ENCODE measurements at places on chromosomes 7 and 10.

GRCh38 chr10:71487726-71488125 lies 91.0 kb downstream of the CDH23 start:
- no peak for DNase-seq

GRCh38 chr7:78695826-78696225 lies 757.6 kb downstream of the MAGI2 start:
- DNase-seq, result no peak

- no peak for DNase-seq
Measured at GRCh38 chr10:20986049-20986448, 88.9 kb upstream of the NEBL start.

GRCh38 chr7:148050492-148051158 lies 539.9 kb upstream of the C7orf33 start:
- DNase-seq, result no peak
